ENCODE measurements at places on chromosomes 1 and 21.
A peak's percentile ranks its signal among the peaks of the same experiment; 100 is the strongest.

GRCh38 chr21:31875496-31876015, 2.7 kb downstream of the HUNK start:
- no peak for DNase-seq

- no peak for DNase-seq
Measured at GRCh38 chr21:42695697-42696380, 42.4 kb downstream of the PDE9A start.

- DNase-seq: no peak
Measured at GRCh38 chr1:67814121-67814772, 19.0 kb downstream of the GNG12 start.

DNA sequence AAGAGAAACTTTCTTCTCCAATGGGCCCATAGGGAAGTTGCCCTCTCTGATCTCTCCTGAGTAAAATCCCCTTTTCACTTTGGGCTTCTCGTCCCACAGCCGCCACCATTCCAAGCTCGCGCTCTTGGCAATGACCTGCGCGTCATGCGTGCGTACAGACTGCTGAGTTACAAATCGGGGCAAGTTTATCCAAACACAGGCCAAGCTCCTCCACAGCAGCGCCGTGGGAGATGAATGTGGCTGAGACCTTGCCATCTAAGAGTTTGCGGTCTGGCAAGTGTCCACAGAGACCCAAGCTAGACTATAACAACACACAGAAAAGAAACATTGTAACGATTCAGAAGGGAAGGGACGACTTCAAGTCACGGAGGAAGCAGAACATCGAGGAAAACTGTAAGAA, 116.3 kb upstream of the SOD1 start:
- DNase-seq: no peak

DNA sequence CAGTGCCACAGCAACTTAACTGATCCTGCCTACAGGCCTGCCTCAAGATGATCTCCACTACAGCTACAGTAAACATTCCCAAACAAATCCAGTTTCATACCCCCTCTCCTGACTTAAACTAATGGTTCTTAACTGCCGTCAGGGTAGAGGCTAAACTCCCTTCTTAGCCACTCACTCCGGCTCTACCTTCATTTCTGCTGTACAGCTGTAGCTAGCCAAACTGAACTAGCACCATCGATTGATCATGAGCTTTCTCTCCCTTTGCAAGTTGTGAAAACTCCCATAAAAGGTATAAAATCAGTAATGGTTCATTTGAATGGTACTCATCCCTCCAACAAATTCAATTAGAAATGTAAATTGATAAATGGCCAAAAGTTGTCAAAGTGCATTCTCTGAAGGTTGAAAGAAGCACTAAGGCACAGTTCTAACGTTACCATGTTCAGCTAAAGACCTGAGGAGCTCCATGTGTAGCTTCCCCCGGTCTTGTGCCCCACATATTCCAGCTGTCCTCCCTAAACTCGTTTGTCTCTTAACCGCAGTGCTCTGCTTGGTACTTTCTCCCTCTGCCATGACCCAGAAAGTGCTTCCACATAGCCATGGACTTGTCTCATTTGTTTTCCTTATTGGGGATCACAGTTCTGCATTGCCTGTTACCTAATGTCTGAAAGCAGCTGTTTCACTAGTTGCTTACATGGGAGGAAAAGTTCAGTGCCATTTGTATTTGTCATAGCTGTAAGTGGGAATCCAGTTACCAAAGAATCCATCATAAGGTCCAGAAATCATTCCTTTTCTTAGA, 49.8 kb downstream of the DHX9 start:
- no peak for DNase-seq

DNA sequence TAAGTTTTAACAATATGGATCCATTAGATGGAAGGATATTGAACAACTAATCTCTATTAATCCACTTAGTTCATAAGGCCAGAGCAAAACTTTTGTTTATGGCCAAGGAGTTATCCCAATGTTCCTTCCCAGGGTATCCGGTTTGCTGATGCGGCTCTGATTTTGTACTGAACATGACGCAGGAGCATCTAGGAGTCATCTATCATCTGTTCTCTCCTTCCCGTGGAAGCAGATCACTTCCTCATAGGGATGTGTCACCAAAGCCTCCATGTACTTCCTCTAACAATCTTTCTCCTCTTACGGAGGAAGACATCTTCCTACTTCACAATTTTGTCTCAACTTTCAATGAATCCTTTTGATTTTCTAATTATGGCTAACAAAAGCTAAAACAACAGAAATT, 206.6 kb downstream of the APP start:
- DNase-seq: no peak

DNA sequence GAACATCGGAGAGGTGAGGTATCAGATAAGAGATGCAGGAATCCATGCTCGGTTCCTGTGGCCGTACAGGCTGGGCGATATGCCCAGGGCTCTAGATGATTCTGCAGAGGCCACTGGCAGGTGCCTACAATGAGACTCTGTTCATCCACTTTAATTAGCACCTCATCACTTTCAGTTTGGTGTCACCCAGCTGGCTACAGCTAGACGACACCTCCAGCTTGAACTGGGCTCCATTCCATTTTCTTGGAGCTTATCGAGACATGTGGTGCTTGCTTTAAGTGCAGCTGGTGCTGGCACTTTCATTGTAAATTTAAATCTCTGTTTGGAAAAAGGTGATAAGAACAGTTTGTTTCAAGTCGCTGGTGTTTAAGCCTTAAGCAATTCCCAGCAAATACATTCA, 322.5 kb upstream of the ADGRL2 start:
- DNase-seq: no peak

DNA sequence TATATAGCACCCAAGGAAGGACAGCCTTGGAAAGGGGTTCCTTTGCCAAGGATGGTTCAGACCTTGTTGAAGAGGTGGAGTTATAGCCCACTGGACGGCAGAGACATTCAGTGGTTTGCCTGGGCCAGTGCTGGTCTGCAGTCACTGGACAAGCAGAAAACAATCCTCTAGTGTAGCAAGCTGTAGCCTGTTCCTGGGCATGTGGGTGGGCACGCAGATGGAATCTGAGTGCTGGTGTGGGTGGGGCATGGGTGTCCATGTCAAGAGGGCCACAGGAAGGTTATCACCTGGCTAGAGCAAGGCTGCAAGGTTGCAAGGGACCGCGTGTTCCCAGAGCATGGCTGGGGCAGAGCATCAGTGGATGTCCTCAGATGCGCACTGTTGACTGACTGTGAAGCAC, 244.7 kb downstream of the PTPRU start:
- no peak for DNase-seq

DNA sequence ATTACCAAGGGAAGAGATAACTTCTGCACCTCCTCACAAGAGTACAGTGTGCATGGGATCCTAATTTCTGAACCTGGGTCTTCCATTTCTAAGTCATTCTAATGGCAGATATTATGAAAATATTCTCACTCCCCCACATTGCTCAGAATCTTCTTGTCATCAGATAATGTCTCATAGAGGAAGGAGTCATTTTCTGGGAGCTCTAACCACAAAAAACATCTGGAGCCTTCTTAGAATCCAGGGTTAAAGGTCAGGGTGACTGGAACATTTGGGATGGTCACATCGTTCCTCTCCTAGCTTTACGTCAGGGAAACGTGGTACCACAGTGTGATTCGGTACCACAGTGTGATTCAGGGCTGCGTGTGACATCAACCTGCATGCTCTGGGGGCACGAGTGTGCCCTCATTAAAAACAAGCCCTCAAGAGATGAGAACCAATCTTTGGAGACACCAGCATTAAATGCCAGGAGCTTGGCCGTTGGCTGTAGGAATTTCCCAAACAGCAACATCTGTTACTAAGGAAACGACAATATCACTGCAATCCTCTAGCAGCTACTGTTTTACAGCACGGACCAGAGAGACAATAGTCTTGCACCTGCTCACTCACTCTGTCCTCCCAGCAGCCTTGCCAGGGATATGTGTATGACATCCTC, 179.1 kb downstream of the PSMG1 start:
- no peak for DNase-seq

- DNase-seq: peak; percentile 57
Measured at GRCh38 chr1:27348861-27349783, 7.3 kb downstream of the SYTL1 start.

- DNase-seq: no peak
Measured at GRCh38 chr1:53142226-53142853, at the start of gene SLC1A7. Gene SLC1A7 (minus strand): TSS chr1:53142638. CDS start chr1:53142449, 189 bp downstream.

DNA sequence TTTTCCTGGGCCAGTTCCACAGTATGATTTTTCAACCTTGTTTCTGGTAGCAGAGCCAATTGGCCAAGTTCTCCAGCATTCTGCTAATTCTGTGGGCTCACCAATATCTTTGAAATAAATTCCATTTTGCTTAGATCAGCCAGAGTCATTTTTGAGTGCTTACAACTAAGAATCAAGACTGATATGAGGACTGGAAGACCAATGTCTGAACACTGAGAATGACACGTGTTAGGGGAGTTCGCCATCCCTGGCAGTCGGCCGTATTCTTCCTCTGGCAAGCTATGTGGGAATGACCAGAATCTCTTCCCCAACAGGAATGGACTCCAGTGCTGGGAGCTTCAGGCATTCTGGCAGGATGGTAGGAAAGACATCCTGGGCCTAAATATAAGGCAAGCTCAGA, 4.9 kb upstream of the TENT5C start:
- no peak for DNase-seq

DNA sequence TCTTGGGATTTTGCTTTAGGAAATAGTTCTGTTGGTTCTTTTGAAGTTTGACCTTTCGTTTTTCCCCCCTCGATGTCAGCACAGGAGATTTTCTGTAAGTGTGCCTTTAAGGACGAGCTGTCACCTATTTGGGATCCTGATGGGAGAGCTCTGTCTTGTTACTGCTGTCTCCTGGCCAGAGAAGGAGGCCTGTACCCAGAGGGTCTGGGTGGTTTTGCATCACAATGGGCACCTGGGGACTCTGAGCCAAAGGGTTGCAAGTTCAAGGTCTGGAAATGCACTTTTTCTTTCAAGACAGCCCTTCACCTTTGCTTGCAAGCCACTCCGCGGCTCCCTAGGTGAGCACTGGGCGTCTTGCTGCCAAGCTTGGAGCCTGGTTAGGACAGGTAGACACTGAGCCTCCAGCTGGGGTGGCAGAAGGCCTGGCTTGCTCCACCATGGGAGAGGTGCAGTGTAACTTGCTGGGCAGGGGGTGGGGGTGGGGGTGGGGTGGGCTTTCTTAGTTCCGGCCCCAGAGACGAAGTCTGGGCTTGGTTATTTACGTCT, 2.9 kb downstream of the AJAP1 start:
- DNase-seq: no peak

GRCh38 chr1:9006956-9007615, 19.1 kb downstream of the SLC2A7 start:
- DNase-seq: no peak

DNA sequence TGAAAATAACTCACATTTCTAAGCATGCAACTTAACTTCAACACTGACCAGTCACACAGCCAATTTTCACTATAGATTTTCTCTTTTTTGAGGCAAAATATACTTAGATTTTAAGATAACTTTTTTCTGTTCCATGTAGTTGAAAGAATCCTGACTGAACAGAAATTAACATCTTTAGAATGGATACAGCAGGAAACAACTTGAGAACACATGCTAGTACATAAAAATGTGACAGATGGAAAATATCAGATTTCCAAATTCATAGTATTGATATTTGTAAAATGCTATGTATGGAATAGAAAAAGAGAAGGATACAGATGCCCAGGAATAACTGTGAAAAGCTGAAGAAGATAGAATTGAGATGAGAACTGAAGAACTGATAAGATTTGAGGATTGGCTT, 1270.6 kb downstream of the KCNT2 start:
- DNase-seq: no peak

- no peak for DNase-seq
Measured at GRCh38 chr1:38558500-38559445, 300.8 kb downstream of the RRAGC start.

DNA sequence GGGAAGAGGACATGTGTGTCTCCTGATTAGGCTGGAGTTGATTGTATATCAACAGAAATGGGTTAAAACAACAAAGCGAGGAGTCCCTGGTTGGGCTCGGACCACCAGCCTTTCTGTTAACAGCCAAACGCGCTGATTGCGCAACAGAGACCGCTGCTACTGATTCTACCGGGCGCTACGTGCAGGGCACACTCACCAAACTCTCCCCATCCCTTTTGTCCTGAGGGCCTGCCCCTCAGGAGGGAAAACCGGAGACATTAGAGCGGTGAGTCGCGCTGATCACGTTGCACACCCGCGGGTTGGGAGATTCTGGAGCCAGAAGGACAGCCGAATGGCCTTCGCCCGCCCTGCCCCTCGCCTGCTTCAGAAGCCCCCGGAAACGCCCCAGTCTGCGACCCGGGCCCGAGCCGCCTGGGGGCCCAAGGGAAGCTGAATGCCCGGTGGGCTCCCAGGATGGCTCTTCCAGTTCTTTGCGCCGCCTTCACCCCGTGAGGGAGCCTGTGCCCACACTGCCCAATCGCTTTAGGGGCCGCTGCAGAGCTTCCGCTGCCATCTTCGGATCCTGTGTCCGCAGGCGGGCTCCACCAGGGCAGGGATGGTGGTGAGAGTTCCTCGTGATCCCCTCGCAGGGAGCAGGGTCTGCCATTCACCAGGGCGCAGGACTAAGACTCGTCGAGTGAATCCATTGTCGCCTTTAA, 165.4 kb upstream of the NBPF11 start:
- no peak for DNase-seq

DNA sequence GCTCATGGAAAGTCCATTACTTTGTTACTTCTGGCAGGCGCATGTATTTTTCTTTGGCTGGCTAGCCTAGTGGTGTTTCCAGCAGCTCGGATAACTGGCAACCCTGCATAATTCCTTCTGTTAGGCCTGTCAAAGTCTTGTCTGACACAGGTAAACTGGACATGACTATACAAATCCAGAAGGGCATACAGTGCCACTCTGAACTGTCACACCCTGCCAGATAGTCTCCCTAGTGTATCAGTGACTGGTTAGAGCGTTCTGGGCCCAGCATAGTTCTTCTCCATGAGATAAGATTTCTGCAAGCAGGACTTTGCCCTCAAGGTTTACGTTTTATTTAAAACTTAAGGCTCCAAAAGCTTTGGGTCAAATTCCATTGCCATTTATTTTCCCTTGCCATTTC, 177.7 kb upstream of the GORAB start:
- DNase-seq: no peak

DNA sequence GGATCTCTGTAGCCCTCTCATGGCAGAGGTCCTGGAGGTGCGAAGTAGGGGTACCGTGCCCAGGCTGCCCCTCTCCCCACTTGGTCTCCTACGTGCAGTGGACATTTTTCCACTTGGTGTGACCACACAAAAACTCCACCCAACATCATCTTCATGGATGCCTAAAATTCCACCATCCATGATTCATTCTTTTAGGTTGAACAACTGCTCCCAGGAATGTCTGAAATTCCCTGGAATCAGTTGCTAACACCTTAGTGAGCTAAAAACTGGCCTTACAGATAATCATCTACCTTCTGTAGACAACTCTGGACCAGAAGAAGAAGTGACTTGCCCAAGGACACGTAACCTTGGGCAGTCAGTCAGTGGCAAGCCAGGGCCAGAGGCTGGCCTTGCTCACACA, 32.1 kb upstream of the CLIC4 start:
- DNase-seq: no peak

GRCh38 chr1:99520121-99520520, 125.8 kb upstream of the PALMD start:
- DNase-seq: no peak

- no peak for DNase-seq
Measured at GRCh38 chr1:160625725-160626498, 20.9 kb downstream of the SLAMF1 start.
